ENCODE measurements at places on chromosomes 1 and 21.

DNA sequence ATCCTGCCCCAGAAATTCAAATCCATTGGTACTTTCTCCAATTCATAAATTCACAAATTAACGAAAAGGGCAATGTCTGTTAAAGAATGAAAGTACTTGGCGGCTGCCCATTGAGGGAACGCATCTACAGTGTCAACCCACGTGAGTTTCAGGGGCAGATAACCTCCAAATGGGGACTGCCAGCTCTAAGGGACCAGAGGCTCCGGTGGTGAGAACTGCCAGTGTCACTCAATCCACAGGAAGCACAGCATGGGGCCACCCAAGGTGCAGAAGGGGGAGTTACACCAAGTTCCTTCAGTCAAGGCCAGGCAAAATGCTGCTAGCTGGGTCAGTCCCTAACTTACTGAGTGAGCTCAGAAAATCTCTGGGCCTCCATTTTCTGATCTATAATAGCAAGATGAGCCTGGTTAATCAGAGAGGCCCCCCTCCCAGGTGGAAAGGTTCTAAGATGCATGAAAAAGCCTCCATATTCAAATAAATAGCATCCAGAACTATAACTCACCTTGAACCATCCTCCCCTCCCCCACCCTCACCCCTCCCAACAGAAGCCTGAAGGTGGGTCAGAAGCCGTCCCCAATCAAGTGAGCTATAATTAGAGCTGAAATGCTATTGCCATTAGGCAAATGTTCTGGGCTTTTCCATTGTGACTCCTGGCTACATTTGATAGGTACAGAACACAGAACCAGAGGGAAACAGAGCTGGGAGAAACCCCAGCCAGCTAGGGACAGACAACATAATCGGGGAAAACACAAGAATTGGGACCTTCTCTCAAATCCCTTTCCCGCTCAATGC is 41.7 kb downstream of the LRP8 start:
- no peak for DNase-seq

DNA sequence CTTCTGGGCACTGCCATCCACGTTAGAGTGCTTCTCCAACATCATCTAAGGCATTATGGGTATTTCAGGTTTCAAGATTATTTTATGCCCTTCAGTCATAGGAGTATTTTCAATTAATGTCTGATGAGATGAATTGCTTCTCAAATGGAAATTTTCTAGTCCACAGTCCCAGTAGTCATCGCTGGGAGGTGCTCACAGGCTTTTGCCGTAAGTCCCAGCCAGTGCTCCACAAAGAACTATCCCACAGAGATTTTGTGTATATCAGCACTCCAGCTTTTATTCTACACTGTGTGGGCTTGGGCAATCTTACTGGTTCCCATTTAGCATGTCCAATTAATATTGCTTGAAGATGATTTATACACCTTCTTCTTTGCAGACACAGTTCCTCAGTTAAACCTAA is 61.0 kb downstream of the SMYD2 start:
- DNase-seq = no peak

- no peak for DNase-seq
Observed at GRCh38 chr21:45155910-45156309, 81.5 kb downstream of the ADARB1 start.

- no peak for DNase-seq
Observed at GRCh38 chr1:55073187-55073916, 34.0 kb downstream of the PCSK9 start.

GRCh38 chr1:109885589-109885988 is 25.1 kb upstream of the CSF1 start:
- no peak for DNase-seq

- no peak for DNase-seq
Observed at GRCh38 chr1:61638911-61639605, 85.9 kb downstream of the TM2D1 start.

- DNase-seq = no peak
Observed at GRCh38 chr1:12486401-12487005, 131.5 kb downstream of the DHRS3 start.

DNA sequence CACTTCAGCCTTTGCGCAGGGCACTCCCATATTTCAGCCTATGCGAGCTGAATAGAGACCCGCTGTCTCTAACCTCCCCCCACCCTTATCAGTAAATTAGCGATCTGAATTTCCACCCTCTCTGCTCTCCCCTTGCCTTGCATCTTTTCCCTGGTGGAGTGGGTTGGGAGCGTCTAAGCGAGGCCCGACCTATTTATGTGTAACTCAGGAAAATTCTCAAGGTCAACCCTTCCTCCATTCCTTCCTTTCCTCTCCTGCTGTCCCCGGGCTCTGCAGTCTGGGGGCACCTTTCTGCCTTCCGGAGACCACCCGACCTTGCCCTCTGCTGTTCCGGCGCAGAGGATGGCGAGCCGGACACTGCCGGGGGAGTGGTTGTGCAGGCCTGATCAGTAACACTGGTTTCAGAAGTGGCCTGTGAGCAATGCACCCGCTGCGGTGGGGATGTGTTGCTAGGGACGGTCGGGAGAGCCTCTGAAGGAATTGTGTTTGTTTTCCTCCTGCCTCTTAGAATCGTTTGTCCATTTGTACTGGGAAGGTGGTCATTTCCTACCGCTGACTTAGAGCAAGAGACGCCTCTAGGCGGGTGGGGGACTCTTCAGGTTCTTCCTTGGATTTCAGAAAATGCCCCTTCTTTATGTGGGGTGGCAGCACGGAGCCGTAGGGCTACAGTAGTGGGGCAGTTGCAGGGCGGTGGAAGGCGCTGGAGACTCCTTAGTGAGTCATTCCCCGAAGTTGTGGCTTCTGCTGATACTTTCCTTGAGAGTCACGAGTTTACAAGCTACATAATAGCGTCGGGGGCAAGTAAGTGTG is 513 bp downstream of the MGST3 start:
- DNase-seq = no peak

GRCh38 chr1:41997153-41997552 is 78.4 kb upstream of the HIVEP3 start:
- no peak for DNase-seq

DNA sequence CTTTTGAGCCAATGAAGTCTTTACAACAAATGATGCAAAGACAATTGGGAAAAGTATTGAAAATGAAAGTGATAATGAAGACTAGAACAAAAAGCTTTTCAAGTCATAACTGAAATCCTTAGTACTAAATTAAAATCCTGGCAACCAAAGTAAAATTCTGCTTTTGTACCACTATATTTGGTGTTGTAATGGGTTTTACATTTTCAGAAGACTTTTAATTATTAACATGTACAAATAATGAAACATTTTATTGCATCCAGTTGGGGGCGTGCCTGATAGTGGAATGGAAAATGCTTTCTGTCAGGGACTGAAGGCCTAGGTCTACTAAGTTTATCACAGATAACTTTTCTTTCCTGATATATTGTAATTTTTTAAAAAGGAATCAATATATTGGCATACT is 89.4 kb downstream of the SDCCAG8 start:
- DNase-seq = no peak

DNA sequence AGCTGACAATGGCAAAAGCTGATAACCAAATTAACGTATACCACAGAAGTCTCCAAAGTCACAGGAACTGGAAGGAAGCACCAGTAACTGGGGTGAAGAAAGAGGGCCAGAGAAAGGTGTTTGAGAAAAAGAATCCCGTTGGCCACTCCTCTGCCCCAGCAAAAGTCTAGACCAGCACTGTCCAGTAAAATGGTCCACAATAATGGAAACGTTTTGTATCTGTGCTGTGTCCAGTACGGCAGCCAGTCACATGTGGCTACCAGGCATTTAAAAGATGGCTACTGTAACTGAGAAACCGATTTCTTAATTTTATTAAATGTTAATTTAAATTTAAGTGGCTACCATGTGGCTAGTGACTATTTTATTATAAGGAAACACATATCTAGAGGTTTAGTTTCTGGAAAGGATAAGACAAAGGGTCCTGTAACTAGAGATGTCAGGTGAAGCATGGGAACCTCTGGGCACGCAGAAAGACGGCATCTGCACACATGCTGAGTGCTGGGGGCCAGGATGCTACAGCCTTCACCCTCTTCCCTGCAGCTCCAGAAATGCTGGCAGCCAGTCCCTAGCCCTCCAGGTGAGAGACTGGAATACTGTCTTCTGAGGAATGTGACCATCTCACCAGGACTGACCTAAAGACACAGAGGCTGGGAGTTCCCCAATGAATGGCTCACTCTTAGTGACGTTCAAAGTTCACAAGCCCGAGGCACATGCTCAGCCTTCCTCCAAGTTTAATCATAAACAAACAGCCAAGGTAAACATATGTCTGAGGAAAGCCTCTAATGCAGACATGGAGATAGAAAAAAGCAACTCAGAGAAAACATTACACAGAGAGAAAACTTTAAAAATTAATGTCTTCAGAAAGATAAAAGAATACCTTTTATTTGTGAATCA is 50.7 kb downstream of the JAK1 start:
- no peak for DNase-seq

DNA sequence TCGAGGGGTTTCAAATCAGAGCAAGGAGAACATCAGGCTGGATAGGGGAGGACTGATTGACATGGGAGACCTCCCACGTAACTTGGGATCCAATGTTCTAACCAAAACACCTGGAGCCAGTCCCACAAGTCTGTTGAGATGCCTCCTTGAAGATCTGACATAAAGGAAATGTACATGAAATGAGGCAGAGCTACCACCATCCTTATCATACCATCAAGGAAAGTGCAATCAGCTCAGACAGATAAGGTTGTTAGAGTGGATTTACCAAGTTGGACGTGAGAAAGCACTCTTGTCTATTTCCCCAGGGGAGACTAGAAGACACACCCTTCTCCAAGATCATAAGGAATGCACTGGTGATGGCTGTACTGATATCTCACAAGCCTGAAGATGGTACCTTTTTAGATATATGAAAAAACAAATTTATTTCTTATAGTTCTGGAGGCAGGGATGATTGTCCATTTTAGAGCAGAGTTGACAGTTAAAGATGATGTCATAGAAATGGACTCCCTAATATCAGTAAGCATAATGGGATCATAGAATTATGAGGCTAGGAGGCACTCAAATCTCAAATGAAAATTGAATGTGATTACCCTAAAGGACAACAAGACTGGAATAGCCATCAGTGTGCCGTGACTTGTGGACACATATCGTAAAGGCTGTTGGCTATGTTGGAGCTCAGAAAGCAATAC is 129.1 kb upstream of the RAB4A start:
- no peak for DNase-seq

DNA sequence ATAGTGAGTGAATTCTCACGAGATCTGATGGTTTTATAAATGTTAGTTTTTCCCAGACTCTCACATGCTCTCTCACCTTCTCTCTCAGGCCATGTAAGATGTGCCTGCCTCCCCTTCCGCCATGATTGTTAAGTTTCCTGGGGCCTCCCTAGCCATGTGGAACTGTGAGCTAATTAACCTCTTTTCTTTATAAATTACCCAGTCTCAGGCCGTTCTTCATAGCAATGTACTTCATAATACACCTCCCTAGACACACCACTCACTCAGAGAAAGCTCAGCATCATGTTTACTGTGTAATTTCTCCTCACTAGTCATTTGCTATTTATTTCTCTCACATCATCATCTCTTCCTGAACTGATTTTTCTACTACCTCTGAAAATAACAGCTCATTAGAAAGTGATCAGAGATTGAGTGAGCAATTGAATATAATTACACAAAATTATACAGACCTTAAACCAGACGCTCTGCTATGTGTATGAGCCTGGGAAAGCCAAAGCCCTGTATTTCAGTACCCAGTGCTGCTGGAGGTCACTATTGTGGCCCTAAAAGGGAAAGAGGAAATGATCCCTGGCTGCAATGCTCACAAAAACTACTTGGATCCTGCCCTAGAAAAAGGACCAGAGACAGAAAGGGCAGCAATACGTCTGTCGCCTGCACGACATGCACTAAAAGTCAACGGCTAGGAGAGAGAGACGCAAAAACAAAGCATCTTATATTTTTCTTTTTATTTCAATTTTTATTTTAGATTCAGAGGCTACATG is 284.5 kb downstream of the DSCAM start:
- no peak for DNase-seq

DNA sequence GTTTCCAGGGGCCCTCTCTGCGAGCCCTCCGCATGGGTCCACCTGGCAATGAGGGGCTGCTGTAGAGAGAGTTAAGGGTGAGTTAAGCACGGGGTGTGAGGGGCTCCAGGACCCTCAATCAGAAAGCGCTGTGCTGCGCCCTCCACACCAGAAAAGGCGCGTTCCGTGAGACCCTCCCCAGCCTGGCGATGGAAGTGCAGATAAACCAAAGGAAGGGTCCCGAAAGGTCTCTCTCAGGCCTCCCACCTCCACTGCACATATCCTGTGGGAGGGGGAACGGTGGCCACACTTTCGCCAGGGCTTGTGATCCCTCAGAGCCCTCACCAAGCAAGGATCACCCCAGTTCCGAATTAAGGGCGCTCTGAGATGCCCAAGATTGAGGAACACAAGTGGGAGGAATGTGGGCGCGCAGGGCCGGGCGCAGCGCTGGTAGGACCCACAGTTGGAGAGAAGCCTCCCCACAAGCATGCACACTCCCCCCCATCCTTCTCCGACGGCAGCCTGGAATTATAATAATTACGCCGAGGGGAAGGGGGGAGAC is 1.1 kb downstream of the WNT3A start:
- no peak for DNase-seq

- DNase-seq = no peak
Observed at GRCh38 chr1:75640137-75640536, 29.2 kb upstream of the SLC44A5 start.

GRCh38 chr21:41213021-41213420 is 45.1 kb downstream of the BACE2 start:
- DNase-seq = no peak

GRCh38 chr1:115227346-115228082 is 110.5 kb downstream of the NGF start:
- DNase-seq = no peak

DNA sequence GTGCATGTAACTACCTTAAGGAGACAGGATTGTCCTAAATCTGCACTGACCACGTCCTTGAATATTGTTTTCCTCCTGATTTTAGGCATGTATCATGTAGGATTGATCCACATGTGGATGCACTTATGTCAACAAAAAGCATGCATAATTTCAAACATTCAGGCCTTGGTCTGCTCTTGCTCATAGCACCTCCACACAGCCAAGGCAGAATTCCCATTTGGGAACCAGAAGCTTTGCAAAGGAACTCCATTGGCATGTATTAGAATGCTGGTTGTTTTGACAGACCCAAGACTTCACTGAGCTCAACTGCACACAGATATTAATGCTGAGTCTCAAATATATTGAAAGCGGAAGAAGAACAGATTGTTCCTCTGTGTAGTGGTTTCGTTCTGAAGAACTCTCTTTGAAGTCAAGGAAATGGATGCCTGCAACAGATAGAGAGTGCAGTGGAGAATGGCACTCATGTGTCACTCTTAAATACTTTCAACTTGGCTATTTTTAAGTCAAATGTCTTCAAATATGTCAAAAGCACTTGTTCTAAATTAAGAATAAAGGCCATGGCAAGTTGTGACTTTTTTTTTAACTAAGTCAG is 387.6 kb downstream of the LTN1 start:
- DNase-seq = no peak

GRCh38 chr1:109517337-109517736 is 7.8 kb upstream of the AMIGO1 start:
- no peak for DNase-seq

DNA sequence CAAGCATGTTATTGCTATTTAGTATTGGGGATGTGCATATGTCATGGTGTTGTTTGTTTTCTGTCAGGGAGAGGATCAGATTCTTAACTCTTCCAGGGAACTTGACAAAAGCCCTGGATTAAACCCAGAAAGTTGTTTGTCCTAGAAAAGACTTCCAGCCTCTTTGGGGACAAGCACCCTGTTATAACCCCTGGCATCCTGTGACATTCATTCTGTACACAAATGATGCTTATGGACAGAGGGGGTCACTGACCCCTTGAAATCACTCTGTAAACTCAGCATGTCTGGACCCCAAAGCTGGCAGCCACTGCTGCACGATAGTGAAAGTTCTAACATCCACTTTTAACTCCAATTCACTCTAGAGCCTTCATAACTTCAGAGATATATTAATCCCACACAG is 81.2 kb downstream of the PROX1 start:
- DNase-seq = no peak

All from left renal cortex interstitium (tissue), 4 donors.